ENCODE measurements at places on chromosomes 16 and 17.

- no peak for DNase-seq
Measured at GRCh38 chr17:38403491-38403890, 24.8 kb upstream of the ARHGAP23 start.

GRCh38 chr16:14003074-14003570, 68.0 kb upstream of the MRTFB start:
- DNase-seq, result no peak

GRCh38 chr17:5019475-5019956, 15.7 kb downstream of the SLC52A1 start:
- no peak for DNase-seq

- no peak for DNase-seq
Measured at GRCh38 chr16:82044585-82044911, 9.5 kb downstream of the HSD17B2 start.

DNA sequence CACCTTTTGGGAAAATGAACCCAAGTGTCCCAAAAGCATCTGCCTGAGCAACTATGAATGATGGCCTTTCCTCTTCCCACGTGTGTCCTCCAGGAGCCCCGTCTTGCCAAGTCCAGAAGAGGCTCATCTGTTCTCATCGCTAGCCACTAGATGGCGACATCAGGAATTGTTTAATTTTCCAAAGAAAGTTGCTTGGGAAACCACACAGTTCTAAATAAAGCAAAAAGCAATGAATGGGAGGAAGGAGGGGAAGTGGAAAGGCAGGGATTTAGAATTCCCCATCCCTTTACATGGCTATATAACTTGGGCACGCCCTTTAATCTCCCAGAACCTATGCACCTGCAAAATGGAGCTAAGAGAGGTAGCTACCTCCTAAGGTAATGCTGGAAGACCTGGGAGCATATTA, 9.0 kb upstream of the CDH5 start:
- DNase-seq, result no peak

- DNase-seq, result no peak
Measured at GRCh38 chr17:11495613-11496012, 102.7 kb upstream of the DNAH9 start.

DNA sequence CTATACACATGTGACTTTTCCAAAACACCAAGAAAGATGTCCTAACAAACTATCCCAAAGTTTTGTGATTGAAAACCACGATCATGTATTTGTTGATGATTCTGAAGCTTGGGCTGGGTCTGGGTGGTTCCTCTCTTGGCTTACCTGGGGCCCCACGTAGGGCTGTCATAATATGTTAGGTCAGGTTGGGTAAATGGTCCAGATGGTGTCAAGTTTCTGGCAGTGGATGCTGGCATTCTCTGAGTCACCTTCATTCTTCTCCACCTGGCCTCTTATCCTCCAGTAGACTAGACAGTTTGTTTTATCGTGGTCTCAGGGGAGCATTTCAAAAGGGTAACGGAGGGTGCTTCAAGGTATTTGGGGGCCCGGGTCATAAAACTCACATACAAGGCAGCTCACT, 39.4 kb downstream of the SYCE1L start:
- DNase-seq, result no peak

DNA sequence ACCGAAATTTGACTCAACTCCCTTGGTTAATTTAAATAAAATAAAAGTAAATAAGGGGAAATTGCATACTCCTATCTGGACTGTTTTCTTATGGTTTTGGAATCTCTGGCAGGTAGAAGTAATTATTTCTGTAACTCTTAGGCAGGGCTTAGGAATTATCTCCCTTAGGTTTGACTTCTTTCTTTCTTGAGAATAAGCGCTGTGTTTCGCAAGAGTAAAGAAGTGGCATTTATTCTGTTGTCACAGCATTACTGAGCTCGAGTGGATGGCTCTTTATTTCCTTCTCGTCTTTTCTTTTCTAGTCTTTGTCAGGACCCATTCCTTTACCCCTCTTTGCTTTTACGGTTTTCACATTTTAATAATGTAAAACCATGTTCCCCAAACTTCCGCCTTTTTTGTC, 633.2 kb downstream of the WWOX start:
- no peak for DNase-seq

- DNase-seq, result no peak
Measured at GRCh38 chr16:73025856-73026210, 22.1 kb downstream of the ZFHX3 start.
